ENCODE measurements at places on chromosomes 11 and 22. TPM values are rescaled to one million over a fixed set of nuclear protein-coding genes. Genes with fewer than 3 reads are reported as not detected.

OR8A1 gene
- not detected for total RNA-seq

EHF gene
- total RNA-seq = not detected

SLC25A18 gene
- total RNA-seq = under 0.01 TPM

DMC1 gene
- total RNA-seq = 4.0 TPM

KCNJ1 gene
- not detected for total RNA-seq

FAT3 gene
- 16.2 TPM for total RNA-seq
